ENCODE measurements at places on chromosomes 7 and 10.

DNA sequence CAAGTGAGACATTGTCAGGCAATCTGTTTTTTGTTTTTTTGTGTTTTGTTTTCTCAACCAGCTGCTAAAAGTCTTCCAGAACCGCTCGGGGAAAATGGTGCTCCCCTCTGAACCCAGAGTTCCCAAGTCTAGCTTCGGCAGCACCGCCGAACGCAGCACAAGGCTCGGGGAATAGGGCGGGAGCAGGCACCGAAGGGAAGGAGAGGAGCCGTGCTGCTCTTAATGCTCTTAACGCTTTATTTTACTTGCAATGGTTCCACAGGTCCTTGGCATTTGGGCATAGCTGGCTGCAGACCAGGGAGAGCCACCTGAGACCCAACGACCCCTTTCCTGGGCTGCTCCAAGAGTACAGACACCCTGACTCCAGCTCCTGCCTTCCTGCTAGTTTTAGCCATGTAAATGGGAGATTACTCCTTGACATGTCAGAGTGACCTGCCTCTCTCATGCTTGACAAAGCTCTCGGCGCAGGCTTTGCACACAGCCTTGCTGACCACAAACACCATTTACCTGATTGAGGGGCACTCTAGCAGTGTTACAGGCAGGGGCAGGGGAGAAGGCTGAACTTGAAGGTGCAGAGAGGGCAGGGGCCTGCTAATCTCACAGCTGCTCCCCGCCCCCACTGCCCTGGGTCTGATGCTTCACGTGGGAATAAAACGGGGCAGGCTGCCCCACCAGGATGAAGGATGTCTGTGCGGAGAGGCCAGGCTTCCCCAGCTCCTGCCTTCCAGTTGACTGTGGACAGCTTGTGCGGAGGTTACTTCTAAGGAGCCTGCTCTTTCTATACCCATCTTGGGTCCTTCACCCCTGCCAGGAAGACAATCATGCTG is 58.6 kb upstream of the EFCAB10 start:
- DNase-seq, result no peak

GRCh38 chr10:131685576-131685975 is 215.2 kb upstream of the PPP2R2D start:
- no peak for DNase-seq

DNA sequence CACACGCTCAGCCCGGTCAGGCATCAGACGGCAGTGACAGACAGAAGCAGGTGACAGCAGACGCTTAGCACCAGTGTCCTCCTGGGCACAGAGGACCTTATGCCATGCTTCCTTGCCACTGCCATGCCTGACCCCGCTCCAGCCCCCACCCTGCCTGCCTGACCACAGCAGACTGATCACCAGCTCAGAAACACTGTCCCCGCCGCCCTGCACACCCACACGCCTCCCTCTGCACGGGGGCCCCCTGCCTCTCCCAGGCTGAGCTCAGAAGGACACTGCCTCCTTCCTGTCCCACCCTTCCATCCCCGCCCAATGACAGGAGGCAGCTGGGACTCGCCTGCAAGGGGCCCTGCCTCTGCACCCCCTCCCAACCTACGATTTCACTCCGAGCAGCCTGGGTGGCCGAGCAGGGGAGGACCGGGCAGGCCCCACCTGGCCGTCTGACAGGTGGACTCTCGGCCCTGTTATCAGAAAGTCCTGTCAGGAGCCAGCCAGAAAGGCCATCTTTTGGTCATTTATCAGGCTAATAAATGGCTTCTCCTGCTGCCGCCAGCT is 183.4 kb downstream of the ELFN1 start:
- no peak for DNase-seq

DNA sequence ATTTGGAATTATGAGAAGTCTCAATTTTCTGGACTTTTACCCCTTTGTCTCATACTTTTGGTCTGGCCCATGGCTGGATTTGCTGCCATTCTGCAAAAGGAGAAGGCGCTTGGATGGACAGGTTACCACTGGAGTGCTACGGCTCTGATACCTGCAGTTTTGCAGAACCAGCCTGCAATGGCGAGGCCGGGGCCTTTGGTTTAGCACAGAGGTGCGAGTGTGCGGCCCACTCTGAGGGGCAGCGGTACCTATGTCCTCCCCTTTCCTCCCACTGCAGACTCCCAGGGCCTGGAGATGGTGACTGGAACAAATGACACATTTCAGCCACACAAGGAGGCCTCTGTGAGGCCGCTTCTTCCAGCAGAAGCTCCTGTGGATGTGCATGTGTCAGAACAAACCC is 11.9 kb downstream of the ZNF777 start:
- DNase-seq, result no peak
